ENCODE measurements at places on chromosomes 6 and 20.

DNA sequence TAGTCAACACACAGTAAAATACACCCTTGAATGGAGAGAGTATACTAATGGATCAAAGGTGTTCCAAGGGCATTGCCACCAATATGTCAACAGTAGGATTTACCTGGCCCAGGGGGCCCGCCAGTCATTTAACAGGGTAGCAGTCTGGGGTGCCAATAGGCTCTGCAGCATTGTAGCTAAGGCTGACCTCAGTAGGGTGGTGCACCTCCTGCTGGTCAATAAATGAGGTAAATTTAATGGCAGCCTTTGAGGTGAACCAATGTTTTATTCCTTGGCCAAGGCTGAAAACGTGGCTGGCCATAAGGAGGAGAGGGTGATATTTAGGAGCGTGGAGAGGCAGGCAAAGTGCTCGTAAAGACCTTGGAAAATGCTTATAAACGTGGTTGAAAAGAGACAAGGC is 147.2 kb downstream of the RPS12 start:
- DNase-seq: no peak

DNA sequence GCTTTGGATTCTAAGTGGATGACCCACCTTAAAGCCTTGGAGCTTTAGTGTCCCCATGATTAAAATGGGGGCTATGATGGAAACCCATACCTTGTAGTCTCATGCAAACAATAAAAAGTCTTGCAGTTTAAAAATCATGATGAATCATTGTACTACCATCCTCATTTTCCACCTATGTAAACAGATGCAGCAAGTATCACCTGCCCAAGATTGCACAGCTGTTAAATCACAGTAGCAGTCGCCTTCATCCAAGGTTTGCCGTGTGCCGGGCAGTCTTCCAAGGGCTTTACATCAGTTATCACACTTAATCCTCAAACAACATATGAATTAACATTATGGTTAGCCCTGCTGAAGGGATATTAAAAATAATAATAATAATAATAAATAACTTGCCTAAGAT is 210.3 kb downstream of the FOXA2 start:
- DNase-seq: no peak

DNA sequence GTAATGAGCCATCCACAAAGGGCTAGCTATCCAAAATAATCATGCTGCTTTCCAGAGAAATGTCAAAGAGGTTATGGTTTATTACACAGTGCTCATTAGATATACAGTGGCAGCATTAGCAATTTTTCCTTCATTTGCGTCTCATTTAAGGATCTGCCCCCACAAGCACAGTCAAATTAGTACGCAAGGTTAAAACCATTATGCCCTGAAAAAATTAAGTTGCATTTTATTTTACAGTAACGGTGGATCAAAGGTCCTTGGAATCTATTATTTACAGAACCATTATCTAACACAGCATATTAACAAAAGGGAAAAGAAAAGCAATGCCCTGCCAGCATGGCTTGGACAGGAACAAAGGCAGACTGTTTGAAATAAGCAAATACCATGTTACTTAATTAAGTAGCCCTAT is 144.8 kb downstream of the PDSS2 start:
- DNase-seq: no peak

GRCh38 chr6:103534814-103535213 is 1324.9 kb downstream of the HACE1 start:
- DNase-seq: no peak

DNA sequence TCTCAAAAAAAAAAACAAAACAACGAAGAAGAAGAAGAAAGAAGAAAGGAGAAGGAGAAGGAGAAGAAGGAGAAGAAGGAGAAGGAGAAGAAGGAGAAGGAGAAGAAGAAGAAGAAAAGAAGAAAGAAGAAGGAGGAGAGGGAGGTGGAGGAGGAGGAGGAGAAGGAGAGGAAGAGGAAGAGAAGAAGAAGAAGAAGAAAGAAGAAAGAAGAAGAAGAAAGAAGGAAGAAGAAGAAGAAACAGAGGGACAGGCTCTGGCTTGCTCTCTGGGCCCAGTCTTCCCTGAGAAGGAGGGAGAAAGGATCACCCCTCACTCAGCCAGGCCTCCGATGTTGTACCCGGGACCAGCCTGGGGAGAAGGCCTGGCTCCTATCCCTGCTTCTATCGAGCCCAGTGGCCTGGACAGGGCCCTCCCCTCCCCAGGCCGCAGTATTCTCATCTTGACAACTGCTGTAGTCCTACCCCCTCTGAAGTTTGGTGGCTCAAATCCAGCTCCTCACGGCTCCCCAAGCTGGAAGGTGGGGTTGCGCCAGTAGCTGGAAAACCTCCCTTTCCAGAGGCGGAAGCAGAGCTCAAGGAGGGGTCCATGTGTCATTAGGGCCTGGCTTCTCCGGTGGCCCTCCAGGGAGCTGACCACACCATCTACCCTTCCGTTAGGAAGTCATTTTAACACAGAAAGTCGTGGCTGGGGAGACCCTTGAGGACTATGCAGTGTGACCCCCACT is 18.9 kb downstream of the C6orf132 start:
- DNase-seq: peak; percentile 51

- DNase-seq: no peak
Observed at GRCh38 chr6:33105916-33106871, 30.4 kb downstream of the HLA-DPB1 start.

DNA sequence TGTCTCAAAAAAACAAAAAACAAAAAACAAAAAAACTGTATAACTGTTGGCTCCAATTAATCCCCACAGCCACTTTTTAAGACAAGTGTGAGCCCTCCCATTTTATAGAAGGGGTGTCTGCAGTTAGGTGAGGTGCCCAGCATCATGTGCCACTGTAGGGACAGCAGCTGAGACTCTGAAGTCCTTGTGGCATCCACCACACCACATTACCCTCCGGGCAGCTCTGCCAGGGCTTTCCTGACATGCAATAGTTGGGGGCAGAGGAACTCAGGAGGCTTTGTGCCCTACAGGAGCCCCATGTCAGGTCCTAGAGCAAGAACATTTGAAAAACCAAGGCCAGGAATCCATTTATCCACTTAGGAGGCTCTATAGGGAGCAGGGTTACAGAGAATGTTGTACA is 17.3 kb downstream of the PKIG start:
- no peak for DNase-seq

DNA sequence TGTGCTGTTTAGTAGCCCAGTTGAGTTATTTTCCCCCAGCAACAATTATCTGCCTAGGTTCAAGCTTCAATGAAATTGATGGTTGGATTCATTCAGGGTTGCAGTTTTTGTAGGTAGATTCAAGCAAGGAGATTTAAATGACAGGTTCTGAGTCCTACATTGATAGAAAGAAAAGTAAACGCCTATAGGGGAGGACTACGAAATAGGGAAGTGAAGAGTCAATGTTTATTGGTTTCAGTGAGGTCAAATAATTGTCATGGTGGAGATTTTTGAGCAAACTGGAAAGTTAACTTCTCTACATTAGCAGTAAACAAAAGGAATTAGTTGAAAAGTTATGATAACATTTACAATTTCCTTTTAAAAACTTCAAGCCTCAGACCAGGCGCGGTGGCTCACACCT is 734 bp upstream of the WFDC13 start:
- DNase-seq: no peak

DNA sequence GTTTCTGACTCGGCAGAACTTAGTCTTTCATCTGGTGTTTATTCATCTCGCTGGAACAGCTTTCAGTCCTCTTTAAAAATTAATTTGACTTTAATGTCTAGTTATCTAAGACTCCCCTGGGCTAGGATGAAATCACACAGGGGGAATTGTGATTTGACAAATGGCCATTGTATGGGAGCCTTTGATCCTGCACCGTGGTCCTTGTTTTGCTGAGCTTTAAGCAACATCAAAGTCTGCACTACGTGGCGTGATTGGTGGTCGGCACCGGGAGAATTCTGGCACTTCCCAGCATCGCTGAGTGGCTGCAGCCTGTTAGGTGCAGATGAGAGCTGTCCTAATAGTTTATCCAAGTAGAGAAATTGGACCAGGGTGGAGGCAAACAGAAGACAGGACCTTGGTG is 146.9 kb downstream of the TBC1D7 start:
- DNase-seq: no peak

DNA sequence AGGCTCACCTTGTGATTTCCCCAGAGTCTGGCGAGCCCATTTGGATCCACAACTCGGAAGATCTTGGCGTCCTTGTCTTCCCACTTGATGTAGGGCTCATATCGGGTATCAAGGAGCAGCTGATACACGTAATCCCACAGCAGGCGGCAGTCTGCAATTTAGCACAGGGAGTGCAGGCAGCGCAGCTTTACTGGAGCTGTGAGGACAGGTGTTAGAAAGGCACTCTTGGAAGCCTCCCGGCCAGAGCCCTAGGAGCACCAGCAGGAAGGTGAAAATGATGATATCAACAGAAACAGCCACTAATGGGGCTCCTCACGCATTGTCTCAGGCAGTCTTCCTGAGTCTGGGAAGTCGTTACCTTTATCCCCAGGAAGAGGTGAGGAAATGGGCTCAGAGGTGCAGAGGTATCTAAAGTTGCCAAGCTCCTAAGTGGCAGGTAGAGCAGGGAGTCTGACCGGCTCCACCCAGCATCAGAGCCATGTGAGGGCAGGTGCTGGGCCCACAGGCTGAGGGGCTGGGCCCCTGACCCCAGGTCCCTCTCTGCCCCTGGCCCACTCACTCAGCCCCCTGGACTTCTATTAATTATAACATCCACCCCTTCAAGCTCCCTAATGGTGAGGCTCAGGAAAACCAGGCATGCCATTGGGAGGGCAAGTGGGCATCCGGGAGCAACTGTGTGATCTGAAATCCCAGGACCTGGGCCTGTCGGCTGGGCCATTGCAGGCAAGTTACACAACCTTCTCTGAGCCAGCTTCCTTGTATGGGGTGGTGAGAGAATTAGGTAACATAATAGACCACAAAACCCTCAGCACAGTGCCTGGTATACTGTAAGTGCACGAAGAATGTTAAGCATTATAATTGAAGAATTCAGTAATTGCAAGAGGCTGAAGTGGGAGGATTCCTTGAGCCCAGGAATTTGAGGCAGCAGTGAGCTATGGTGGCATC is 18.3 kb downstream of the ETV7 start:
- peak; percentile 72 for DNase-seq

- no peak for DNase-seq
Observed at GRCh38 chr6:12753036-12753435, 36.5 kb downstream of the PHACTR1 start.

DNA sequence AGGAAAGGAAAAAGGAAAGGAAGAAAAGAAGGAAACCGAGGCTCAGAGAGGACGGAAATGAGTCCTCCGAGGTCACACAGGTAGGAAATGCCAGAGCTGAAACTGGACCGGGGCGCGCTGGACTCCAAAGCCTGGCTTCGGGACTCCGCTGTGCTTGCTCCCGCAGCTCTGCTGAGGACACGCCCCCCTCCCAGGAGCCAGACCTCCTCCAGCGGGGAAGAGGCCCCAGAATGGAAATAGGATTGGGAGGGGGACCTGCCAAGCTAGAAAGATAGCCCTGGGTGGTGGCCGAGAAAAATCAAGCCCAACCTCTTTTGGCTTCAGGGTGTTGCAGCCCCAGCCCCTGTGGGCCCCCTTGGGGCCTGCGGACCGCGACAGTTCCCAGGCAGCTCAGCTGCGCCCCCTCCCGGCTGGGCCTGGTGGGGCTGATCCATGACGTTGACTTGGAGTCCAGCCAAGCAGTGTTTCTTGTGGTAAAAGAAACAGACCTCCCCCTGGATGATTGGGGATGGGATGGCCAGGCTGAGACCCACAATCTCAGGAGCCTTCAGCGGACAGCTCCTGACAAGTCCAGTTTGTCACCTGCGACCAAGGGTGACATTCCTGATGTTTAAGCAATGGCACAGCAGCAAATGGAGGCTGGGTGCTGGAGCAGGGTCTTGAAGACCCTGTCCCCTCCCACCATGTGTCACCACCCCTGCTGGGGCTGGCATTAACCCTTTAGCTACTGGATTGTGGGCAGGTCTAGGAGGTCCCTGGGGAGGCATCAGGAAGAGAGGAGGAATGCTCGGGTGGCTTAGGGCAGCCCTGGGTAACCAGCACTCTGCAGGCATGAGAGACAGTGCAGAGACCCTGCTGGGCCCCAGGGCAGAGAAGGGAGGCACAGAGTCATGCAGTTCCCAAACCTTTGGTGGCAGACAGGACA is 55.4 kb downstream of the RIPOR3 start:
- peak; percentile 88 for DNase-seq

DNA sequence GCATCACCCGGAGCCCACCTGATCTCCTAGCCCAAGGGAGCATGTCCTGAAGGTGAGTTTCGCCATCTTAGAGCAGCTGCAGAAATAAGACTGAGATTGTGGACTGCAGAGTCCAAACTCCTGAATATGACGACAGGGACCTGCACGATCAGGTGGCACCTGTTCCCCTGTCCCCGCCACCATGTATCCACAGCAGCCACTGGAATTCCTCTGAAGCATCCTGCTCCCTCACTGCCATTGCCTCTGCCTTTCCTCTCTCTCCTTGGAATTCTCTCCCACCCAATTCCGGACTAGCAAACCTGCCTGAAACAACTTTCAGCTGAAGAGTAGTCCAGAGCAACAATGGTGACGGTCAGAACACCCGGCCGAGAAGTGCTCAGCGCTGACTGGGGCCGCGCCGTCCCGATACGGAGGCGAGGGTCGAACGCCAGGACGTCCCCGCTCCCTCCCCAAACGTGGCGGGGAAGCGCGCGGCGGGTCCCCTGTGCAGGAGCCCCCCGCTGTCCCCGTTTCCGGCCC is 694 bp upstream of the FAM120B start:
- no peak for DNase-seq

GRCh38 chr6:38192487-38192886 is 373.0 kb downstream of the ZFAND3 start:
- DNase-seq: no peak

DNA sequence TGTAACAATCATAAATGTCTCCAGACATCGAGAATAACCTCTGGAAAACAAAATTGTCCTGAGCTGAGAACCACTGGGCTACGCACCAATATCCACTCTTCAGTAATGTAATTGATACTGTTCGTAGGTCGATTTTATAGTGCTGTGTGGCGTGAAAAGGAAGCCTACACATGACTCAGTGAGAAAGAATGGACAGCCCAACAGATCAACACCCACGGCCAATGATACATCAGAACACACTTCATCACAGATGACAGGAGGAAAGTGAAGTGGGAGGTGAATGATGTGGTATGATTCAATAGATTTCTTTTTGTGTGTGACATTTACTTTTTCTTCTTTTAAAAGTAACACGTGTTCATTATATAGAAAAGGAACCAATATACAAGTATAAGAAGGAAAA is 93.5 kb downstream of the RPS12 start:
- no peak for DNase-seq

- no peak for DNase-seq
Observed at GRCh38 chr20:22728146-22728745, 143.9 kb upstream of the FOXA2 start.

GRCh38 chr6:133899556-133899955 is 10.6 kb downstream of the TCF21 start:
- DNase-seq: no peak

- DNase-seq: no peak
Observed at GRCh38 chr6:1068905-1069304, 243.0 kb upstream of the FOXQ1 start.

DNA sequence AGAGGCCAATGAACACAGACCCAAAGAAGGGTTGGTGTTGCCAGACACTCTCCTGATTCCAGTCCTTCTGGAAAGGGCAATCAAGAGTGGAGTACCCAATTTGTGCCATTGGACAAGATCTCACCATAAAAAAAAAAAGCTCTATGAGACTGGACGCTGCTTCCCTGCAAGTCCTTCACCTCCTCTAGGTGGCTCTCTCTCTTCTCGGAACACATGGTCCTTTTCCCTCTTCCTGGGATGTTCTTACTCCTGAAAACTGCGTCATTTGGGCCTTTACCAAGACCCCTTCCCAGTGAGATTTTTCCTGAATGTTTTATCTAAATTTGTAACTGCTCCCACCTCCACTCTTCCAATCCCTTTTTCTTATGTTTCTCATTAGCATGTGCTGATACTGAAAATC is 280.8 kb downstream of the FOXA2 start:
- no peak for DNase-seq

All from psoas muscle (tissue), 8 donors.